ENCODE measurements at places on chromosomes 1 and 21.
A peak's percentile ranks its signal among the peaks of the same experiment; 100 is the strongest.

GRCh38 chr1:247953408-247953807, 4.8 kb downstream of the OR2L8 start:
- DNase-seq: no peak

DNA sequence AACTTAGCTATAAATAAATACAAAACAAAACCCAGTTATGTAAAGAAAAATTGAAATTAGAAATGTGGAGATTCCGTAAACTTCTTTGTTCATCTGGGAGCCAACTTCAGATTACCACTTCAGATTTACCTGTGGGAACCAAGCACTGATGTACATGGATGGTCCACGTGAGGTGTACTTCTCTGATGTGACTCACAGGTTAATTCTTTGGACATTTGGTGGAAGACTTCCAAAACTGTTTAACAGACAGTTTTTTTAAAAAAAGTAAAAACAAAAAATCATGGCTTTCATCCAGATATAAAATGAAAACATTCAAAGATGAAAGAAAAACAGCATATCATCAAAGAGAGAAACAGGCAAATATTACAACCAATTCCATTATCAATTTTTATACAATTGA, 92.0 kb downstream of the MAST2 start:
- no peak for DNase-seq

- no peak for DNase-seq
Observed at GRCh38 chr1:222250376-222250775, 297.5 kb downstream of the HHIPL2 start.

- peak; percentile 21 for DNase-seq
Observed at GRCh38 chr1:205748403-205749233, 1.4 kb downstream of the NUCKS1 start.

DNA sequence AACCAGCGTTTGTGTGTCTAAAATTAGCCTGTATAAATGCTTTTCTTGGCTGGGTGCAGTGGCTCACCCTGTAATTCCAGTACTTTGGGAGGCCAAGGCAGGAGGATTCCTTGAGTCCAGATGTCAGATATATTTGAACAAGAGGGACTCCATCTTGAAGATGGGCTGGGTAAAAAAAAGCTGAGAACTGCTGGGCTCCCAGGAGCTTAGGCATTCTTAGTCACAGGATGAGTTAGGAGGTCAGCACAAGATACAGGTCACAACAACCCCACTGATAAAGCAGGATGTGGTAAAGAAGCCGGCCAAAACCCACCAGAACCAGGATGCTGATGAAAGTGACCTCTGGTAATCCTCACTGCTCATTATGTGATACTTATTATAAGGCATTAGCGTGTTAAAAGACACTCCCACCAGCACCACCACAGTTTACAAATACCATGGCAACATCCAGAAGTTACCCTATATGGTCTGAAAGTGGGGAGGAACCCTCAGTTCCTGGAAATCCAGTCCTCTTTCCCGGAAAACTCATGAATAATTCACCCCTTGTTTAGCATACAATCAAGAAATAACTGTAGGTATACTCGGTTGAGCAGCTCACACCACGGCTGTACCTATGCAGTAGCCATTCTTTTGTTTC, 36.2 kb upstream of the ZNF496 start:
- no peak for DNase-seq

DNA sequence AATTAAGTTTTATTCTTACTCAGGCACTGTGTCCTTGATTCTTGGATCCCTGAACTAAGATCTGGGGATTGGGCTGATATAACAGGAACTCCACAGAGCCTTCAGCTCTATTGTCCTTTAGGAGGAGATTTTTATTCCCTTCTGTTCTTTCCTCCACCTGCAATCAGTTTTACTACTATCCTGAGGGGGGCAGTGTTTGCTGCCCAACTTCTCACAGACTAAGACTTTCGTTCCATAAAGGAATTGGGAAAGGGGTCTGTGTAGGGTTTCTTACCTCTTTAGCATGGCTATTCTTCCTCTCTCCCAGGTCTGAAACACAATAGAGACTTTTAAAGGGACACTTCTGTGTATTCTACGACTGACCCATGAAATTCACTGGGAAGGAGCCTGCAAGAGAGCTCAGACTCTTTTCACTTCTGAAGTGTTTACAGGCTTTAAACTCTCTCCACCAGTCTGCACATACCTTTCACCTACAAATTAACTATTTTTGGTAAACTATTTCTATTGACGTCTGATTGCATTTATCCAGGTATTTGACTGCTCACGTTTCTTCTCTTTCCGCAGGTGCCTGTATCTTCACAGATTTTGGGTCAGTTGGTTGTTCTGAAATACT, 103.3 kb upstream of the DEPDC1 start:
- no peak for DNase-seq

DNA sequence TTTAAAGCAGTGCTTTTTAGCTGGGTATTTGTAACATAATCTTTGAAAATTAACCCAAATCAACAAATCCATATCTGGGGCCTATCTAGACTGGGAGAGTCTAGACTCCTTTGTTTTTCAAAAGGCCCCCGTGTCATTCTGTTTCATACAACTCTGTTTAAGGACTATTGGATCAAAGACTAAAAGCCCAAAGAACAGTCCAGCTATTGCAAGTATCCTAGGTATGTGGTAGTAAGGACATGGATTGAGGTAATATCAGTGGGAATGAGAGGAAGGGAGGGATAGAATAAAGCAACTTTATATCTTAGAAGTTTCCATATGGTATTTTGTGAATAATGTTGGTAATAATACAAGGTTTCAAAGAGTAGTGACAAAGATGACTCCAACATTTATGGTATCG, 18.2 kb downstream of the KIF1B start:
- DNase-seq: no peak

- DNase-seq: no peak
Observed at GRCh38 chr1:30677471-30677870, 45.9 kb downstream of the MATN1 start.

- no peak for DNase-seq
Observed at GRCh38 chr1:116404699-116405098, 31.7 kb downstream of the ATP1A1 start.

DNA sequence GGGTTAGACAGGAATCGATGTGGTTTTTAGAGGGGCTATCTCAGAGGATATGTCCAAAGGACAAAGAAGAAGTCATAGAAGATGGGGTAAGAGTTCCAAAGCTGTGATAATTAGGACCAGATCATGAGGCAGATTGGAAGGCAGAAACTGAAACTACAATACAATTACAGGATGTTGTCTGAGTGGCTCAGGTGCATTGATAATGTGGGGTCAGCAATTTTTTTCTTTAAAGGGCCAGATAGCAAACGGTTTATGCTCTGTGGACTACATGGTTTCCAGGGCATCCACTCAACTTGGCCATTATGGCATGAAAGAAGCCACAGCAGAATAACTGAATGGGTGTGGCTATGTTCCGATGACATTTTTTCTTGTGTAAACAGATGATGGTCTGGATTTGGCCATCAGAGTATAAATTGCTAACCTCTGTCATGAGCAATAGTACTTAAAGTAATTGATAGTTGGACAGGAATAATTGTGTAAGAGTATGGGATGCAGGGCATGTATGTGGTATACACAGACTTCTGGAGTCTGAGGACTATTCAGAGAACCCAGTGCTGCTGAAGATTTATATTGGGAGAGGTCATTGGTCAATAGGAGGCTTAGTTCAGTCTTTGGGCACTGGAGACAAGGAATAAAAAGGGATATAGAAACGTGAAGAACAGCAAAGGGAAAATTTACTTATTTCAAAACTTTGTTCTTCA, 198.4 kb upstream of the ADGRL4 start:
- no peak for DNase-seq

- DNase-seq: no peak
Observed at GRCh38 chr1:118253053-118253915, 68.3 kb upstream of the SPAG17 start.

DNA sequence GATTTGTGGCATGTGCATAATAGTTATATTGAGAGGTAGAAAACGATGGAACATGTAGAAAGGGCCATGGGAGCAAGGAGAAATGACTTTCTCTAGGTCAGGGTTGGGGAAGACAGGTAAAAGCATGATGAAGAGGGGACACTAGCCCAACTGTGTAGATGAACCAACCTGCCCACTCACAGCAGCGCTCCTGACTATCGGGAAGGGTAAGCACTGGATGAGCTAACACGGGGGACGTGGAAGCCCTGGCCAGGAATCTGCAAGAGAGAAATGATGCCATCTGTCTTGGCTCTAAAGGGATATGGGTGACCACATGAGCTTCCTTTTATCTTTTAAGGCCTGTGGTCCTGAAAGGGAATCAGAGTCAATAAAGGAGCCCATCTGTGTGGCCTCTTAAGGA, 36.2 kb upstream of the TMEM125 start:
- DNase-seq: no peak

DNA sequence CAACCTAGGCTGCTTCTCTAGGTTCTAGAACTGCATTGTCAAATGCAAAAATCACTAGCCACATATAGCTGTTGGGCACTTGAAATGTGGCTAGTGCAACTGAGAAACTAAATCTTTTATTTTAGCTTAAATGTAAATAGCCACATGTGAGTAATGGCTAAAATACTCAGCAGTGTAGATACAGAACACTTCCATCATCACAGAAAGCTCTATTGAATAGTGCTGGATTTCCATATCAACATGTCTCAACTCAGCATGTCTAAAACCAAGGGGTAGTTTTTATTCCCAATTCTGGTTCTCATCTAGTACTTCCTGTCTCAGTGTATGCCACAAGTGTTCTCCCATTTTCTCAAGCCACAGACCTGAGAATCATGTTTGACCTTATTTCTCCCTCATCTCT, 7.5 kb upstream of the TP53BP2 start:
- DNase-seq: no peak

GRCh38 chr1:192575499-192576189, at the start of gene RGS1:
RGS1 (plus strand) TSS chr1:192575773; CDS start chr1:192575793, 20 bp downstream.
- peak; percentile 74 for DNase-seq

DNA sequence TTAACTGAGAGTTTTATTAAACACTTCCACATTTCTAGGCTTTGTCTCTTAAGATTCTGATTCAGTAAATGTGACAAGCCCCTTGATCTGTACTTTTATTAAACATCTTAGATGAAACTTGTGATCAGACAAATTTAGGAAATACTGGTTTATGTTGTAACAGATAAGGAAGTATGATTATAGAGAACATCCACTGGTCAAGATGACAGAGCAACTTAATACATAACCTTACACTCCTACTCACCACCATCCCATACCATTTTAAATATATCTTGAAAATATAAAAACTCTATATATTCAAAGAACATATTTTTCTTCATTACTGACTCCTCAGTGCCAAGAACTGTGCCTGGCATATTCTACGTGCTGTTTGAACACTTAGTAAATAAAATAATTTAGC, 217.5 kb downstream of the LRRC40 start:
- DNase-seq: no peak

GRCh38 chr1:33454646-33455282, 17.7 kb upstream of the ZSCAN20 start:
- DNase-seq: no peak

DNA sequence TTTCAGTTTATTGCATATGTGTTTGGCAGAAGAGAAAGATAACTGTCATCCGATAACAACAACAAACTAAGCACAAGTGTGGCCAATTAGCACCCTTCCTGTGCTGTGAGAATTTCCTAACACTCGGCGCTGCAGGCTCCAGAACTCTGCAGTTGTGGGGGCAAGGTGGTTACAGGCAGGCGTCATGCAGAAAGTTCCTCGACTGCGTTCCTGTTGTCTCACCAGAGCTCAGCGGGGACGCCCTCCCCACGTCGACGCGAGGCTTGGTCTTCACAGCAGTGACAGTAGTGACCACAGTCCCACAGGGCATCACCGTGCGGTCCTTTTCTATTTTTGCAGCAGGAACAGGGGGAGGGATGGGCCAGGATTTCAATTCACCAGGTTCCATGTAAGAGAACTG, 27.6 kb upstream of the PRDM15 start:
- DNase-seq: no peak

DNA sequence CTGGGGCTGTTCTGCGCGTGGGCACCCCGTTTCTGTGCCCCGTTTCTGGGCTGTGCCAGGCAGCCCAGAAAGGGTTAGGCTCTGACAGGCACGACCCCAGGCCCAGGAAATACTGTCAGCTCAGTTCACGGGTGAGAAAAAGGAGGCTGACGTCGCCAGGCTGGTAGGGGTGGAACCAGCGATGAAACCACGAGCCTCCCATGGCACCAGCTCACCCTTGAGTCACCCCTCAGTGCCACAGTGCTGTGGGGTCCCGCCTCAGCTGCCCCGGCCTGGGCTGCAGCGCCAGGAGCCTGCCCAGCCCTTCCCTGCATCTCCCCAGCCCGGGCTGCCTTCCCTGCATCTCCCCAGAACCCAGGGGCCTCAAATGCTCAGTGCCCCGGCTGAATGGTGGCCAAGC, 11.5 kb downstream of the MEGF6 start:
- no peak for DNase-seq

GRCh38 chr1:89285745-89286380, 13.2 kb upstream of the GBP5 start:
- no peak for DNase-seq

- DNase-seq: no peak
Observed at GRCh38 chr1:183609313-183609712, 19.1 kb upstream of the NCF2 start.

GRCh38 chr1:111516005-111516535, 12.6 kb upstream of the ADORA3 start:
- DNase-seq: peak; percentile 53

DNA sequence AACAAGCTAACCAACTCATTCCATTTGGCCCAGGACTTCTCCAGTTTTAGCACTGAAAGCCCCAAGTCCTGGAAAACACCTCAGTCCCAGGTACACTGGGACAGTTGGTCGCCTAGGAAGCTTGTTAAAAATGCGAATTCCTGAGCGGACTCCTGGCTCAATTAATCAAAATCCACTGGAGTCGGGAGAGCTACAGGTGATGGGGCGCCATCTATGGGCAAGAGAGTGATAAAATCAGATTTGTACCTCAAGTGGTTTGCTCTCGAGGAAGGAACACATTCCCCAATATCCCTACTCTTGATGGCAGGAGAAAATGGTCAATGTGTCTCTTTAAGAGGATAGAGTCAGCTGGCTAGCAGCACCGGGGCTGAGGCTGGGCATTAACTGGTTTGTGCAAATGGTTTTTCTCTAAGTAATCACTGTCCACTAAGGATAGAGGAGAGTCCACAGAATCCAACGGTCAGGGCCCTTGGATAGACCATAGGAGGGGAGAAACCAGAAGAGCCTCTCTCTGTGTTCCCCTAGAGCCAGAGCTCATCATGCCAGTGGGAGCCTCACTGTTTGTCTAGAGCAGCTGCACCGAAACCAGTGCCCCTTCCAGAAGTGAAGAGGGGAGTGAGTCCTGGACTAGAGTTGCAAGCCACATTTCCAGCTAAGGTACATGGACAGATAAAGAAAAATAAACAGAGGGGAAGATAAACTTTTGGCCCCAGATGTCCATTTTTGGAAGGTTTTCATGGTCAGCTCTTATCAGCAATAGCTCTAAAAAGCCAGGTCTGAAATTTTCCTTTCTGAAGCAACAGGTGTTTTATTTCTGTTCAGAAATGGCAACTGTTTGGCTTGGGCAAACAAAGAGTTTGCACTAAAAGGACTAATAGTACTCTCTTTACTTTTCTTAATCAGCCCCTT, 148.5 kb downstream of the TENT5C start:
- peak; percentile 26 for DNase-seq

DNA sequence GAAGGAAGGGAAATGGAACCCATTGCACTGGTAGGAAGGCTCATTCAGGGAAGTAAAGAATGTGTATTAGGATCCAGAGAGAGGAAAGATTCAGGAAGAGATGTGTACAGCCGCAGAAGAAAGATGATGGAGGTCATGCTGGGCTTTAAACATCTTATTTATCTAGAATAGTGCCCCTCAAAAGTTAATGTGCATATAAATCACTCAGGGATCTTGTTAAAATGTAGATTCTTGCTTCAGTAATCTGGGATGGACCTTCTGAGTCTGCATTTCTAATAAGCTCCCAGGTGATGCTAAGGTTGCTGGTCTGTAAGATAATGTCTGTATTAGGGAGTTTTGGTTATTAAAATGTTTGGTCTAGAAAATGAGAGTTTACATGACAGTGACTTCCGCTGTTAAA, 46.3 kb downstream of the ADGRL2 start:
- DNase-seq: no peak

Data from thymus (tissue), 14 donors.